ENCODE measurements at places on chromosomes 16 and 17.

GRCh38 chr17:5585836-5586521, 1.7 kb upstream of the NLRP1 start:
- DNase-seq, result no peak

GRCh38 chr16:50719401-50720337, 22.2 kb upstream of the CYLD start:
- DNase-seq, result no peak

DNA sequence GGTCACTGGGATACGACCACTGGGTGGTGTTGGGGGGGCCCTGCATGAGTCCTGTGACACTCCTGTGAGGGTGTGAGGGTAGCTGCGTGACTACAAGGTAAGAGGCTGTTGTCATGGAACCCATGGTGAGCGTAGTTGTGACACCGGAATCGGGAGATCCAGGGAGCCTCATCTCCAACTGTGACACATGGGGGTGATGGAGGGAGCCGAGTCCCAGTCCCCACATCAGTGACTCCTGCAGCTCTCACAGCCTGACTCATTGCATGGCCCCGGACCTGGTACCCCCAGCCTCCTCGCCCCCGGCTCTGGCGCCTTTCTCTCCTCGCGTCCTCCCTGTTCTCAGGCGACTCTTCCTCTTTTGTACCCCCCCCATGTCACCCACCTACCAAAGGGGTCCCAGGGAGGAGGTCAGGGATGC, 14.2 kb downstream of the CDH16 start:
- DNase-seq, result no peak

DNA sequence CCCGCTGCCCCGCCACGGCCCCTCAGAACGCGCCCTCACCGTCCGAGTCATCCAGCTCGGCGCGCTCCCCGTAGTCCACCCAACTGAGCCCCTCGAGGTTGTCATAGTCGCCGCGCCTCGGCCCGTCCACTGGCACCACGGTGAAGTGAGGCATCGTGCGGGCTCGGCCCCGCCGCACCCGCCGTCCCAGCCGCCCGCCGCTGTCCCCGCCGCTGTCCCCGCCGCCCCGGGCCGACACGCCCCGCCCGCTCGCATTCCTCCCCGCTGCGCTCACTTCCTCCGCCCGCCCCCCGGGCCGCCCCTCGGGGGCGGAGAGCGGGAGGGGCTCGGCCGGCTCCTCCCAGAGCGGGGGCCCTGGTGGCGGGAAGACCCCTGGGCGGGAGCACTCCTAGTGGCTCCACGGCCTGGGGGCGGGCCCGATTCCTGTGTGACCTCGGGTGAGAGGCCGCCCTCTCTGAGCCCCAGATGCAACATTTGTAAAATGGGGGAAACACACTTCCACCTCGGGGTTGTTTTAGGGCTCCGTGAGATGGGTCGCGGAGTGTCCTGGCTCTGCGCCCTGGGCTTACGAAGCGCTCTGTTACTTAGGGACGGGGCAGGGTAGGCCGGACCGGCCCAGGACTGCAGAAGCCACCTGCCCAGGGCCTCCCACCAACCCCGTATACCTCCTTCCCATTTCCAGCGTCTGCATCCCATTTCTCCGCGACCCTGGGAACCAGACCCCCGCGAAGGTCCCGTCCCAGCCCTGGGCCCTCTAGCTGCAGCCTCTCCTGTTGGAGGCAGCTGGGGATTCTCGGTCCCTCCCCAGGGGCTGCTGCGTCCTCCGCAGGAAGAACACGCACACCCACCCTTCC, at the start of gene SLC12A4:
Gene SLC12A4 (minus strand): TSS at position 238 of the 854 bp plus-strand sequence. CDS start 84 bp downstream, at position 154.
- DNase-seq, result peak; percentile 47

DNA sequence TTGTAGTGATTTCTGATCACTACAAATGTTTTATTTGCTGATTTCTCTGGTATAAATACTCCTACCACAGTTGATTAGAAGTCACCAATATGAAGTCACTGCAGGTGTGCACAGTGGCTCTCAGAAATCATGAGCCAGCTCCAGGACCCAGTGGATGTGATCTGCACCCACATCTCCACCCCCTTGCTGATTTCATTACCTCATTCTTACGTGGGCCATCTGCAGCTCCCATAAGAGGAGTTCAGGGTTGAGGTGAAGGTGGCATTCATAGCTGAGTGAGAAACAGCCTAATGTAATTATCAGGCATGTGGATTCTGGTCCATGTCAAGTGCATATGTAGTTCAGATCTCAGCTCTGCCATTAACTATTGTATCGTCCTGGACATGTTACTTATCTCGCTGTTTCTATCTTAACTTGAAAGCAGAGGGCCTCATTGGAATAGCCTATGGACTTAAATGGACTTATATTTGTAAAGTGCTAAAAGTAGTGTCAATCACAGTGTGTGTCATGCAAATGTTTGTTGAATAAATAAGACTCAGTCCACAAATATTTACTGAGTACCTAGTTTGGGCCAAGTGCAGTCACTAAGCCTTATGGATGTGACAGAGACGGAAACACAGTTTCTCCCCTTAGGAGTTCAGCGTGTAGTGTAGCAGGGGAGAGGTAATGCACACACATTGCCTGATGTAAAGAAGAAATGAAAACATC, 40.7 kb upstream of the ZKSCAN2 start:
- no peak for DNase-seq

GRCh38 chr16:78778101-78779004, 678.9 kb downstream of the WWOX start:
- no peak for DNase-seq

DNA sequence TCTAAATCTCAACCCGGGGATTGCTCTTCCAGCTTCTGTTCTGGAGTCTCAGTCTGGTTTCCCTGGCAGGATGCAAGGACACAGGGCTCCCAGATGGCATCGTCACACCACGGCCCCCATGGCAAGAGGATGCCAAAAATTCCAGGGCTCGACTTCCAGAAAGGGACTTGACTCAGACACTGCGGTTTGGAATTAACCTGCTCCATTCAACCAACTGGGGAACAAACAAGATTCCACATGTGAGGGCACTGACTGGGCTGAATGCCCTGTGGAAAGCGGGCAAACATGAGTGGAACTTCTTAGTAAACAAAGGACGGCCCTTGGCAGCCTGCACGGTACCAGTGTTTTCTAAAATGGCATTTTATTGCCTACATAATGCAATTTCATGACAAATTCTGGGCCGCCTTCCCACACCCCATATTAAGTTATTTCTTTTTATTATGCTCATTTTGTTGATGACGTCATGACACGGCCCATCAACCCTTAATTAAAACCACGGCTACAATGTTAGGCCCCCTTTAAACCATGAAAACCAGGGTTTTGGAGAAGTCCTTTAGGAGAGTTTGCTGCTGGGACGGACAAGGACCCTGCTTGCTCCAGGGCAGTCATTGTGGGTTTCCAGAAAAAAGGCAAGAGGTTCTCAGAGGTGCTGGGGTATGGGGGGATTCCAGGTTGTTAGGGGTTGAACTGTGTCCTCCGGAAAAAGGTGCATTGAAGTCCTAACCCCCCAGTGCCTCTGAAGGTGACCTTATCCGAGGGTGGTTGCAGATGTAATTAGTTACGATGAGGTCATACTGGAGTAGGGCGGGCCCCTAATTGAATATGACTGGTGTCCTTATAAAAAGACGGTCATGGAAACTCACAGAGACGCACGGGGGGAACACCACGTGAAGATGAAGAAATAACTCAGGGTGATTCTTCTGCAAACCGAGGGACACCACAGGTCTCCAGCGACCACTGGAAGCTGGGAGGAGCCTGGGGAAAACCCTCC, 205.6 kb downstream of the FOXL1 start:
- DNase-seq, result no peak

Measured in stimulated activated CD4-positive, alpha-beta T cell treated with anti-CD3 and anti-CD28 coated beads, Interleukin-1b, Interleukin-23, amount 100 ng/mL, for 1 hour (primary cell).